ENCODE measurements at places on chromosomes 1 and 21. TPM values are rescaled to one million over a fixed set of nuclear protein-coding genes. Genes with fewer than 3 reads are reported as not detected.

Gene MANEAL
- 3.6 TPM for total RNA-seq

Gene OTUD3
- 1.9 TPM for total RNA-seq

Gene ARL8A
- total RNA-seq: 21.2 TPM

GRCh38 chr1:116528329-116529083, 42.3 kb downstream of the CD58 start:
- no peaks in the 10 kb centered on the region for H3K27me3 ChIP-seq
- peaks cover 3% of the 10 kb centered on the region for H3K4me1 ChIP-seq
- no peak for DNase-seq
- no peaks in the 10 kb centered on the region for H3K36me3 ChIP-seq
- no peak overlapping the region for H3K4me3 ChIP-seq

GRCh38 chr1:13792419-13792818, 92.4 kb downstream of the PRDM2 start:
- no peak overlapping the region for H3K4me3 ChIP-seq
- H3K4me1 ChIP-seq: no peaks in the 10 kb centered on the region
- no peak overlapping the region for H3K27ac ChIP-seq
- DNase-seq: no peak

GRCh38 chr1:208242941-208243526, 1.1 kb downstream of the PLXNA2 start:
- no peak for DNase-seq
- H3K4me3 ChIP-seq: peak overlapping the region; percentile 84
- no peaks in the 10 kb centered on the region for H3K36me3 ChIP-seq
- H3K27me3 ChIP-seq: no peaks in the 10 kb centered on the region
- H3K27ac ChIP-seq: peak overlapping the region; percentile 89
- peaks cover 43% of the 10 kb centered on the region for H3K4me1 ChIP-seq

DNA sequence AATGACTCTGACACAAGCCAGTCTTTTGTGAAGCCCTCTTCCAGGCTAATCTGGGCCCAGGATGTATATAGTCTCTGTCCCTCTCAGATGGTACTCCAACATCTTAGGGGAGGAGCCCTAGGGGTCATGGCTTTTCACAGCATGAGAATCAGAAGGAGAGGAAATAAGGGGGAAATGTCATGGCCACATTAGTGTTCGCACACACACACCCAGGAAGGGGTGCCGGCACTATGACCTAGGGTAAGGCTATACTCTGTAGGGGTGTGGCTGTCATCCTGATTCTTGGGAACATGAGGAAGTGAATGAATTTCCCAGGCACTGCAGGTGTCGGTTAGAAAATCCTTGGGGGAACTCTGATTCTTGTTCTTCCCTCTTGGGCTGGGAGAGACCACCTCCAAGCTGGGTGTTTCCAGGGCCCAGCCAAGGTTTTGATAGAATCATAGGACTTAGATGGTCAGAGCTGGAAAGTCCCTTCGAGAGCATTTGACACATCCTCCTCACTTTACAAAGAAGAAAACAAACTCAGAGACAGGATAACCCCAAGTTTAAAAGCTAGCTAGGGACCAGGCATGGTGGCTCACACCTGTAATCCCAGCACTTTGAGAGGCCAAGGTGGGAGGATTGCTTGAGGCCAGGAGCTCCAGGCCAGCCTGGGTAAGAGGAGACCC, 22.0 kb downstream of the GFI1 start:
- H3K36me3 ChIP-seq: no peaks in the 10 kb centered on the region
- no peak overlapping the region for H3K4me3 ChIP-seq
- no peak overlapping the region for H3K27ac ChIP-seq
- DNase-seq: no peak

DNA sequence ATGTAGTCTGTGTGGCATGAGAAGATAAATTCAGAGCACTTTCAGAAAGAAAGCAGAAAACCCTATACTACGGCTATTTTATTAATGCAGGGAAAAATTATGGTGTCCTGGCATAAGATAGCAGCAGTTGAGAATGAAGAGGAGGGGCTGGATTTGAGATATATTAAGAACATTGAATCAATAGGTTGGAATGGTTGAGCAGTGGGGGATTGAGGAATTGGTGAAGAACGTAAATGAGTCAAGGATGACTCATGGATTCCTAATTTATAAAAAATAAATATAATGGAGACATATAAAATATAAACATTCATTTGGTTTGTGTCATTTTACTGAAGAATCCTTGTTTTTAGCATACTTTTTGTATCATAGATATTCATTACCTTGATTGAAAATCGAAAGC, 234.3 kb upstream of the ADAMTS5 start:
- H3K4me1 ChIP-seq: no peaks in the 10 kb centered on the region
- H3K36me3 ChIP-seq: no peaks in the 10 kb centered on the region
- no peaks in the 10 kb centered on the region for H3K27me3 ChIP-seq
- DNase-seq: no peak

- H3K27ac ChIP-seq: no peak overlapping the region
- H3K4me3 ChIP-seq: no peak overlapping the region
- no peaks in the 10 kb centered on the region for H3K4me1 ChIP-seq
- no peaks in the 10 kb centered on the region for H3K36me3 ChIP-seq
- DNase-seq: no peak
Observed at GRCh38 chr1:25682059-25682601, 65.5 kb downstream of the MAN1C1 start.

DNA sequence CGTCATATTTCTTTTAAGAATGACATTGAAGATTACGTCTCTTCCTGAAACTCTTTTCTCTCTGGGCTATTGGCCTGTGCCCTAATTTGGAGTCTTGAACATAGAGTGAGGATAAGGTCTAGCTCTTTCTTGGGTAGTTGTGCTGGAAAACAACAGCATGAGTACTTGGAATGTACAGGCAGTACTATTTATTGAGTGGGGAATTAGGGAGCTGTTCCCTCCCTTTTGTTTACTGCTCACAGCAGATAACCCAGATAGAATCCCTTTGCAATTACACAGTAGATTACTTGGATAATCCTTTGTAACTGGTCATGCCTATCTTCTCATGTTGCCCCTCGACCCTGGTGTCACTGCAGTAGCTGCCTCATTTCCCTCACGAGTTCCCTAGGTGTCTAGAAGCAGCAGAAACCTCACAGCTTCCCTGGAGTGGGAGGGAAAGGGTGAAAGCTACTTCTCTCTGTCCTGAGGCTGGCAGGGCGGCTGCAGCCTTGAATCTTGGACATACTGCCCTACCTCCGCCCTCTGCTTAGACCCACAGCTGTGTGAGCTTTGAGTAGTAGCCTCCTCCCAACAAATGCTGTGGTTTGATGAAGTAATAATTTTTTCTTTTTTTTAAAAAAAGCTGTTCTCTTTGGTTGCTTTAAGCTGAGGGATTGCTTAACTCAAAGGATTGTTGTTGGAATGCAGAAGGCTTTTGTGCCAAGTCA, 70.6 kb downstream of the FGGY start:
- no peaks in the 10 kb centered on the region for H3K36me3 ChIP-seq
- H3K27me3 ChIP-seq: no peaks in the 10 kb centered on the region
- DNase-seq: no peak
- H3K27ac ChIP-seq: peak overlapping the region; percentile 45
- peaks cover 31% of the 10 kb centered on the region for H3K4me1 ChIP-seq

DNA sequence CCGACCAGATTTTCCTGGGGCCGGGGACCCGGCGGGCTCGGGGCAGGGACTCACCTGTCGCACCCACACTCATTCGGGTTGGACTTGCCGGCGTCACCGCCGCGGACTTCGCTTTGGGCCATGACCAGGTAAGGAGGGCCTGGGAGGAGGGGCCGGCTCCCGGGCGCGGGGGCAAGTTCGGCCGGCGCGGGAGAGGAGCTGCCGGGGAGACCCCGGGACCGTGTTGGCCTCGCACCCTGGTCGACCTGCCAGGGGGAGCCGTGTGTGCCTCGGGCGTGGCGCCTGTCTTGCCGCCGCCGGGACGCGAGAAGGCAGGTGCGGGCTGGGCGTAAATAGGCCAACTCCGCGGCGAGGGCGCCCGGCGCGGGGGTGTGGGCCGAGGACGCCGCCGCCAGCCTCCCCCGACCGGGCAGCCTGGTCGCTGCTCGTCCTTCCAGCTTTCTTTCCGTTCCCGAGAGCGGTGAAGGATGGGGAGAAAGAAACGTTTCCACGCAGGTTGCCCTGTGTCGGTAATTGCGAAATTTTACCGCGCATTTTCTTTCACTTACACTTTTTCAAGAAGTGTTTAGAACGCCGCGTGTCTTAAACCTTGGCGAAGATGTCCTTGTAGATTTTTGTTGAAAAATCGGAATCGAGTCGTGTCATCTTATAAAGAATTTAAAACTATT, 558 bp downstream of the USP1 start:
- DNase-seq: no peak
- H3K27me3 ChIP-seq: no peaks in the 10 kb centered on the region
- H3K36me3 ChIP-seq: no peaks in the 10 kb centered on the region
- H3K4me3 ChIP-seq: peak overlapping the region; percentile 95

All from esophagus squamous epithelium (tissue), 5 donors.